Activated effector memory CD4-positive, alpha-beta T cell treated with Interleukin-2 at 50 U/mL for 16 hours (primary cell): ENCODE measurements at places on chromosomes 5 and 9.

DNA sequence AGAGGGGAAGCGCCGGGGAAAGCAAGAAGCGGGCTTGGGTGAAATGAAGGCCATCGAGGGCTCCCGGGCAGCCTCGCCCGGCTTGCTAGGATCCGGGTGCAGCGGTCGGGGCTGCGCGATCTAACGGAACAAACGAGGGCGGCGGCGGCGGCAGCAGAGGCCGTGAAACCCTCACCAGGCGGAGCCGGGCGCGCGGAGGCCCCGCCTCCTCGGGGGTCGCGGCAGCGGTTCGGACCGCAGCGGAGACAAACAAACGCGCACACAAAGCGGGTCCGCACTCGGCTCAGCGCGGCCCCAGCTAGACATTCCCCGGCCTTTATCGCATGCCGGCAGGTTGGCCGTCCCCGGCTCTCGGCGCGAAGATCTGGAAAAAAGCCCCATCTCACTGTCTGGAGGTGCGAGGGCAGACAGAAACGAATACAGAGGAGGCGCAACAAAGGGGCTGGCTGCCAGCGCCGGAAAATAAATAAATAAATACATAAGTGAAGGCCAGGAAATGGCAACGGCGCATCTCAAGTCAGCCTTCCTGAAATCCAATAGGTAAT lies 10.5 kb upstream of the TRIM36 start:
- no peak for DNase-seq

DNA sequence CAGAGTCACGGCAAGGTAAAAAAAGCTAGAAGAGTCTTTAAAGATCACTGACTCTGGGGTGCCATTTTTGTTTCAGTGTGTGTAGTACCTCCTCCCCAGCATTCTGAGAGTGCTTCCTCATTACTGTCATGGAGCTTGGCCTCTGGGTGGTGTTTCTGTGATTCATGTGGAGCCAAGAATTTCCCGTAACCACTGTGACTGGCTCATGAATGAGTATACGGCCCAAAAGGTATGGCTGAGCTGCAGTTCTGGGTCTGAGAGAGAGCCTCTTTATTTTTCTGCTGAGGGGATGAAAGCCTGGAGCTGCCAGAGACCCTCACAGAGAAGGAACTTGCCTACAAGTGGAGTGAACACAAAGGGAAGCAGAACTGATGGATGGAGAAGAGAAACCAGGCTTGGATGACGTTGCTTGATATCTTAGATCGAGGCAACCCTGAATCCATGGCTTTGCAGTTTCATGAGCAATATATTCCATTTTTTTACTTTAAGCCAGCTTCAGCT lies 85.6 kb downstream of the PTTG1 start:
- no peak for DNase-seq

DNA sequence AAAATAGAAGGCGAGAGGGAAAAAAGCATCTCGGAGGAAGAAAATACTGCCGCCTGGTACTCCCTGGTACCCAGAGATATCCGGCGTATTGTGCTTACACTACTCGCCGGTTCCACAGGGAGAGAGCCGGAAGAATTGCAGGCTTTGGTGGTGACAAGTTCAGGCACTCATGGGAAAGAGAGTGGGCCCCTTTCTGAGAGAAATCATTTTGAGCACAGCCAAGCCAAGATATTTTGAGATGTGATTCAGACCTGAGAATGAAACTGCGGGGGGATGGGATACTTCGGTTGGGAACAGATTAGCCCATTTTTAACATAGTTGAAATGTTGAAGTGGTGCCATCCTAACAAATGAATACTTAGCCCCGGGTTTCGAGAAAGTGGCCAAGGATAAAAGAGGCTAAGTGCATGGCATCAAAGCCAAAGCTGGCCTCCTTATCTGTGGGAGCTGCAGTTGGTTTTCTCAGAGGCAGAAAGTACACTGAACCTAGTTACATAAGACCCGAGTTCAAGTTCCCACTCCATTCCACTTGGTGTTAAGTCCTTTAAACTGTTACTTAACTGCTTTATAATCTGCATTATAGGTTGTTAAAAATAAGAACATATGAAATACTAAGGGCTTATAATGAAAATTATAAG lies 62.7 kb downstream of the SLC1A3 start:
- DNase-seq, result no peak

DNA sequence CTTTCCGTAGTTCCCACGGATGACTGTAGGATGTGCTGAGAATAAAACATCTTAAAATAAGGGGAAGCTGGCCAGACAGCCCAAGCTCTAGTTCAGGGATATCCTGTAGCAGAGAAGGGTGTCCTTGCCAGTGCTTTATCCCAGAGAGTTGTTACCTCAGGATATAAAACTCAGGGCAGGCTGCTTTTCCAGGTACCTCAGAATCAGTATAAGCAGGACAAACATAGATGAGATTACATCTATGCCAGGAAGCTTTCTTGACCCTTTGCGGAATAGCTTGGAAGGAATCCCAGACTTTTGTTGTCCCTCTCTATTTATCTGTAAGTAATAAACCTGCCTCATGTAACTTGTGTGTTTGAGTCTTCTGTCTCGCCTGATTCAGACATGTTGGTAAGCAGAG lies 565.7 kb downstream of the PRDM9 start:
- no peak for DNase-seq

- DNase-seq, result peak; percentile 47
Observed at GRCh38 chr9:5557606-5558587, 47.6 kb downstream of the PDCD1LG2 start.

- no peak for DNase-seq
Observed at GRCh38 chr5:82526540-82526939, 248.4 kb upstream of the RPS23 start.

DNA sequence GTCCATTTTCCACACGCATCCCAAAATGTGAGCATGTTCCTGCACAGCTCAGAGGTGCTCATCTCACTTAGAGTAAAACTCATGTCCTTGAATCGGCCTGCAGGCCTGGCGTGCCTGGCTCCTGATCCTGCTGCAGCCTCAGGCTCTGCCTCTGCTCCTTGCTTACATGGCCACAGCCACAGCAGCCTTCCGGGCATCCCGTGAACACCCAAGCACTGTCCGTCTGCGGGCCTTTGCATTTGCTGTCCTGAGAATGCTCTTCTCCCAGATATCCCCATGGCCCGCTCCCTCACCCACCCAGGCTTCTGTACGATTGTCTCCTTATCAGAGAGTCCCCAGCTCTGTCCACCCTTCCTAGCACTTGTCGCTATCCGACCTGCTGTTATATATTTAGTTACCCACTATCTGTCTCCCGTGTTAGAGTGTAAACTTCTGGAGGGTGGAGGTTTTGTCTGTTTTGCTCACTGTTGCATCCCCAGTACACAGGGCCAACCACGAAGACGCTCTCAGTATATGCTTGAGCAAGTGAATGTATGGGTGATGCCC lies 21.9 kb downstream of the FGF18 start:
- no peak for DNase-seq

- no peak for DNase-seq
Observed at GRCh38 chr9:115275753-115276152, 157.8 kb upstream of the TNC start.

- DNase-seq, result no peak
Observed at GRCh38 chr5:3041001-3041400, 289.5 kb upstream of the IRX2 start.

DNA sequence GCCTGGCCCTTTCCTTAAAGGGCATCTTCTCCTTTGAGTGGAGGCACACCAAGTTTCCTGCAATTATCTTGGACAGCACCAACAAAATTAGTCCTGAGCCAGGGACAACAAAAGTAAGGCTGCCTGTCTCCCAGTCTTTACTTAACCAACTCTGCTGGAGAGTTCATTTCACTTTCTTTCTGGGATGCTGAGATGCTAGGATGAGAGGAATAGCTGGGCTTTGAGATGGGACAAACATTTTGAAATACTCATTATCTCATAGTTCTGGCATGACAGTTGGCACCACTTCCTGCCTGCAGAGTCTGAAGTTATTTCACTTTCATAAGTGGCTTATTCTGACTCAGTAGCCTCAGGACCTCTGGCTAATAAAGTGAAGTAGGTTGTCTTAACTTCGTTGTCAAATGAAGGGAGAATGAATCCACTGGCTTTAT lies 157.0 kb downstream of the C9orf152 start:
- DNase-seq, result no peak

GRCh38 chr9:3784641-3785040 lies 258.8 kb upstream of the RFX3 start:
- DNase-seq, result no peak

DNA sequence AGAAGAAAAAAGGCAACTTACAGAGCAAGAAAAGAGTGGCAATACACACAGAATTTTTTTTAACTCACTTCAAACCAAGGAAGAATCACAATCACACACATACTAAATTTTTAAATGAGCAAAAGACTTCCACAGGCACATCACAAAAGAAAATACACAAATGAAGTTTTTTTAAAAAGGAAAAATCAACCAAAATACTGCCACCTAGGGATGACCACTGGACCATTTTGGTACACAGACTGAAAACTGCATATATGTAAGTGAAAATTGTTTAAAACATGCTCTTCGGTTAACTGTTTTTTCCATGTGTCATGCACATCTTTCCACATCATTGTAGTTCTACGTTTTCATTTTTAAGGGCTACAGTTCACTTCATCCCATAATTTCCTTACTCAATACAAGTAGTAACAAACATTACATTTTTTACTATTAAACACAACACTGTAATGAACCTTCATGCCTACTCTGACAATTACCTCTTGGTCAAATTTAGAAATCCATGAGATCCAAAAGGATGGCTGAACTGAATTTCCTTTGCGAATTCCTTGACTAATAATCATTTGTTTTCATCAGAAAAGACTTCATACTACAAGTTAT lies 79.0 kb downstream of the FBXW11 start:
- no peak for DNase-seq
